ENCODE measurements at places on chromosomes 1 and 21.

GRCh38 chr1:46218443-46218842 lies 15.3 kb downstream of the LURAP1 start:
- no peak for DNase-seq

GRCh38 chr1:206658264-206658980 lies 23.1 kb downstream of the DYRK3 start:
- DNase-seq = peak; percentile 44

GRCh38 chr1:98556521-98557158 lies 104.9 kb upstream of the SNX7 start:
- no peak for DNase-seq

- DNase-seq = no peak
Observed at GRCh38 chr1:223401873-223402789, 8.9 kb downstream of the CCDC185 start.

DNA sequence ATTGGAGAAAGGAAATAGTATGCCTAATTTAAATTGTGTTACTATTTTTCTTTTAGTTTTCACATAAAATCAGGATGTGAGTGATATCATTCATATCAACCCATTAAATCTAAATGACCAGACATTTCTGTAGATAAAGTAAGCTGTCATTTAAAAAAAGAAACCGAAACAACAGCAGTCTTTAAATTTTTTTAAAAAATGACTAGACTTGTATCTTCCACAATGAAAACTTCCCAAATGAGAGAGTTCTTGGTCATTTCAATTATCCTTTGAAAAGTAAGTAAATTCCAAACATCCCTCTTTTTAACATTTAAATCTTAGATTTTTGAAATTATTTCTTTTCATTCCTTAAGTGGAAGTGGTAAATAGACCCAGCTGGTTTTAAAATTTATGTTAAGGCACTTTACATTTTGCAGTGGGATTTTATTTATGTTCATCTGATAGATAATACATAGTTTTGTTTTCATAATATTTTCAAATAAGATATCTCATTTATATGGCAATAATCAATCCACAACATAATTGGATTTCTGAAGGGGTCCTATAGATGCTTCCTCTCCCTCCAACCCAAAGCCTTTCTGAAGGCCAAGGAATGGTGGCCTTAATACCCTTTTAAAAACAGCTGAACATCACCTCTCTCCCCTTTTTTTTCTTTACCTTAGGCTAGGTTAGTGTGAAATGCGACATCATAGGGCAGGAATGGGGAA lies 3.1 kb downstream of the FOXD3 start:
- DNase-seq = no peak

GRCh38 chr1:191886977-191887376 lies 271.3 kb upstream of the RGS18 start:
- DNase-seq = no peak

GRCh38 chr1:112325504-112325903 lies 70.5 kb upstream of the CTTNBP2NL start:
- DNase-seq = no peak

DNA sequence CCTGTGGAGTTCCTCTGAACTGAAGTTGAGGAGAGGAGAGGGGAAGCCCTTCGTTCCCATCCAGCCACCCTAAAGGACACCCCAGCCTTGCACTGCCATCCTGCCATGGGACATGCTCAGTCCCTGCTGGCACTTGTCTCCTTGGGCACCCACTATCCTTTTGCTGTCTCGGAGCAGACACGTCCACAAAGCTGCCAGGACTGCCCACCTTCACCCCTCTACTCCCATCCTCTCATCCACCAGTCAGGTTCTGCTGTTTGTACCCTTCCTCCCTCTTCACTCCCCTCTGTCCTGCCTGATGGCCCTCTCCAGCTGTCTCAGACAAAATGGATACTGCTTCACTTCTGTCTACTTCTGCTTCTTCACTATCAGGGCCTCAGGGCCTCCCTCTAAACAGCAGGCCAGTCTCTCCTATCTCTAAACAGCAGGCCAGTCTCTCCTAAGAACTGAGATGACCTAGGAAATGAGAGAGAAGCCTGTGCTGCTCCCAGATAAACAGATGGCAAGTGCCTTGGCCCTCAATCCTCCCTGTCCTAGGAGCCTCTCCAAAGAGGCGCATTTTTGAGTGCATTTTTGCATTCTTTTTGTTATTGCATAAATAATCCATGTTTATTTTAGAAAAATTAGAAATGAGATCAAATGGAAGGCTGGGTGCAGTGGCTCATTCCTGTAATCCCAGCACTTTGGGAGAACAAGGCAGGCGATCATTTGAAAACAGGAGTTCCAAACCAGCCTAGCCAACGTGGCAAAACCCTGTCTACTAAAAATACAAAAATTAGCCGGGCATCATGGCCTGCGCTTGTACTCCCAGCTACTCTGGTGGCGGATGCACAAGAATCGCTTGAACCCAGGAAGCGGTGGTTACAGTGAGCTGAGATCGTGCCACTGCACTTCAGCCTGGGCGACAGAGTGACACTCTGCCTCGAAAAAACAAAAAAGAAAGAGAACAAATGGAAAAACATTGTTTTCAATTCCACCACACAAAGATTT lies 4.4 kb upstream of the PYCR2 start:
- DNase-seq = no peak

GRCh38 chr1:211736351-211736915 lies 61.0 kb upstream of the NEK2 start:
- DNase-seq = no peak

- no peak for DNase-seq
Observed at GRCh38 chr1:25481625-25482024, 50.9 kb downstream of the MACO1 start.

GRCh38 chr1:227603327-227603726 lies 40.0 kb downstream of the ZNF678 start:
- DNase-seq = no peak

- DNase-seq = peak; percentile 4
Observed at GRCh38 chr1:172906778-172907592, 143.8 kb downstream of the TNFSF18 start.

DNA sequence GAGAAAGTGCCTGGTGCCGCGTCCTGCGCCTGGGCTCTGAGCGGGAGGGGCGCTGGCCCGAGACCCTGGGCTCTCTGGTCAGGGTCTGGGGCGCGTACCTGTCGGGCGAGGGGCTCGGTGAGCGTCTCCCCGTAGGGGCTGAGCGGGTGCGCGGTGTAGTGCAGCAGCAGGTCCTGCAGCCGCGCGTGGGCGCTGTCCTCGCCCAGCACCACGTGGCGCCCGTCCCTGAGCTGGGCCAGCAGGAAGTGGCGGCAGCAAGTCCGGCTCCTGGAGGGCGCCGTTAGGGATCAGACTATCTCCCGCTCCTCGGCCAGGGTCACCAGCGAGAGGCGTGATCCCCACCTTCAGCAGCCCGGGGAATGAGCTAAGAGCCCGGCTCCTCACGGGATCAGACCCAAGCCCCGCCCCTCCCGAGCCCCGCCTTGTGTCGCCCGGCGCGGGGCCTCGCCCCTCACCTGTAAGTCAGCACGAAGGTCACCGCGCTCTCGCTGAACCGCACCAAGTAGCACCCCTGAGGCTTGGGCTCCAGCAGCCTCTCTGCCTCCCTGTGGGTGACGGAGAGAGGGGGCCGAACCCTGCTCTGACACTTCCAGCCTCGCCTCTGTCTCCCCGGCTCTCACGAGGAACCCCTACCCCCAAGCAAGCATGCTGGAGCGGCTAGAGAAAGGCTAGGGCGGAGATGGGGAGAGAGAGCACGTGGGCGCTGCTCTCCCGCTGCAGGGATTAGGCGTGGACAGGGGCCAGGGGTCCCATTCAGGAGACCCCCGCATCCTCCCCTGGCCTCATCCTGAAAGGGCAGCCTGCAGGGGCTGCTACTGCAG lies 2.7 kb downstream of the SH2D2A start:
- peak; percentile 72 for DNase-seq

- DNase-seq = no peak
Observed at GRCh38 chr1:78792756-78793155, 143.1 kb downstream of the IFI44 start.

DNA sequence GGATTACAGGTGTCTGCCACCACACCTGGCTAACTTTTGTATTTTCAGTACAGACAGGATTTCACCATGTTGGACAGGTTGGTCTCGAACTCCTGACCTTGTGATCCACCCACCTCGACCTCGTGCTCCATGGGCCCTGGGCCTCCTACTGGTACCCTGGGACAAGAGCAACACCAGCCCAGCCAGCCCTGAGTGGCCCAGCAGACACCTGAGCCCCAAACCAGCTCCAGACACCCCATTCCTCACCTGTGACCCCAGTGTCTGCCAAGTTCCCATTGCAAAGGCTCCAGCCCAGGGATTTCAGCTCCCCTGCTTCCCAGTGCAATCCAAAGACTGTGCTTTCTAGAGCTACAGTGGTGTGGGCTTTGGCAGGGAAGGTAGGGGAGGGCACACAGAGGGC lies 14.6 kb downstream of the MEF2D start:
- no peak for DNase-seq

DNA sequence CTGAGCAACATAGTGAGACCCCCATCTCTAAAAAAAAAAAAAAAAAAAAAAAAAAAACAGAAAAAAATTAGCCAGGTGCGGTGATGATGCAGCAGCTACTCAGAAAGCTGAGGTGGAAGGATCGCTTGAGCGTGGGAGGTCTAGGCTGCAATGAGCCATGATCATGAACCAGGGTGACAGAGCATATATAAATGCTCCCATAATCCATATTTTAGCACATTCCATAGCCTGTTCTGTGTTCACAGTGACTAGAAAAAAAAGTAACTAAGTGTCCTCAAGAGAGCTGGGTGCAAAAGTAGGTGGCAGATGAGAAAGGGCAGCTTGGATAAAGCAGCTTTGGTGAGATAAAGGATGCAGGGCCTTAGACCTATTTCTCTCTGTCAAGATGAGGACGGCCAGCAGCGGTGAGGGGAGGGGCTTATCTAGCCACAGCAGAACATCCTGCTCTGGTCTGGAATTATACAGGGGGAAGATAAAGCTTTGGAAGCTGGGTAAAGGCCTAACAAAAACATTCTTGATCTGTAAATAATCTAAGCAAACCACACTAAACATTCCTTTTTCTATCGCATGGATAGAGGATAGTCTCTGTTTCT lies 205.3 kb downstream of the DAB1 start:
- DNase-seq = no peak

DNA sequence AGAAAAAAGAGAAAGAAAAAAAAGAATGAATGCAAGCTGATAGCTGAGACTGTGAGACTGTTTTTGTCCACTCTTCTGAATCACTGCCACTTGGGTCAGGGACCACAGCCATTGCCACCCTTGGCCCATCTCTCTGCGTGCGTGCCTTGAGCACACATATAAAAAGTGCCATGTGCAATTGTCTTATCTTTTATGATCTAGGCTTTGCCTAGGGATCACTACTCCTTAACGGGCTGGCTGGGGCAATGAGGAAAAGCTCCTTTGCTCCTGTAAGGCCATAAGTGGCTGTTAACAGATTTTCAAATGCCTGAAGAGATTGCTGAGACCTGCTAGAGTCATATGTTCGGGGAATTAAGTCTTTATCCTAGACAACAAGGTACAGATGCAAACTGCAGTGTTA lies 8.2 kb downstream of the SPATA46 start:
- DNase-seq = no peak

DNA sequence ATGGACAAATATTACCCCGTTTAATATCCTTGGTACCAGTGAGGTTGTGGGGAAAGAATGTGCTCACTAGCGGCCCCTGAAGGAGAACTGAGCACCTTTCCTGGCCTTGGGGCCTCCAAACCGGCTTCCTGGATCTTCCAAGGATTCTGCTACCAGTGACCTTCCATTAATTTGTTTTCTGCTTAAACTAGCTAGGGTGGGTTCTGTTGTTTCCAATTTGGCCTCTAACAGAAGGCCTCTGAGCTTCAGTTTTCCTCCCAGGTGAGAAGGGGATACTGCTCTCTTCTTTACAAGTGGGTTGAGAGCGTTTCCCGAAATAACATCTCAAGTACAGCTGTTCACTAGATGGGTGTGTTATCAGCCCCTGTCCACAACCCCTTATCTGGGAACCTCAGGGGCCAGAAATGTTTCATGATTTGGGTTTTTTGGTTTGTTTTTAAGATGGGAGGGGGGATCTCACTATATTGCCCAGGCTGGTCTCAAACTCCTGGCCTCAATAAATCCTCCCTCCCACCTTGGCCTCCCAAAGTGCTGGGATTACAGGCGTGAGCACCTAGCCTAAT lies 16.9 kb upstream of the IFNGR2 start:
- no peak for DNase-seq

- DNase-seq = no peak
Observed at GRCh38 chr1:180176965-180177364, 22.3 kb downstream of the QSOX1 start.

DNA sequence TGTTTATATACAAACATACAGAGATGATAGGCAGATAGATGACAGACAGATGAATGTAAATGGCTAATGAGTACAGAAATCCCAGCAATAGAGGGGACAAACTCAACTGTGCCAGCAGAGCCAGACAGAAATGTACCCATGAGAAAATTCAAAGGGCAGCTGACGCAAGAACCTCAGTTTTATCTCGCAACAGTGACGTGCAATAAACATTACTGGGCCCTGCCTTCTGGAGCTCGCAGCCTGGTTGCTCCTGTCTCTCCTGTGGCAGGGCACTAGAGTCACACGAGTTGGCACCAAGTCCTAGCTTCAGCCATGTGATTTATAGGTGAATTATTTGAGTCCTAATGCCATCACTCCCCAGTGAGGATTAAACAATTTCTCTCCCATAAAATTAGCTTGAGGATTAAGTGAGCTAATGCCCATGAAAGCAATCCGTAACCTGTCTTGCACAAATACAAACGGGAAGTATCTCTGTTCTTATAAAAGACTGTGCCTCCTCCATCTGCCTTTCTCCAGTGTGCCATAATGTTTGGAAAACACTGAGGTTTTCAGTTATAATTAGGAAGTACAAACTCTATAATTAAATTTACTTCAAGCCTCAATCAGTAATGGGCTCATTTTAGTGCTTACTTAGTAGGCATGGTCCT lies 50.7 kb downstream of the VAV3 start:
- no peak for DNase-seq

- no peak for DNase-seq
Observed at GRCh38 chr1:215568299-215568692, 1.2 kb downstream of the KCTD3 start.

- DNase-seq = no peak
Observed at GRCh38 chr1:231497629-231498152, 30.8 kb upstream of the TSNAX start.

DNA sequence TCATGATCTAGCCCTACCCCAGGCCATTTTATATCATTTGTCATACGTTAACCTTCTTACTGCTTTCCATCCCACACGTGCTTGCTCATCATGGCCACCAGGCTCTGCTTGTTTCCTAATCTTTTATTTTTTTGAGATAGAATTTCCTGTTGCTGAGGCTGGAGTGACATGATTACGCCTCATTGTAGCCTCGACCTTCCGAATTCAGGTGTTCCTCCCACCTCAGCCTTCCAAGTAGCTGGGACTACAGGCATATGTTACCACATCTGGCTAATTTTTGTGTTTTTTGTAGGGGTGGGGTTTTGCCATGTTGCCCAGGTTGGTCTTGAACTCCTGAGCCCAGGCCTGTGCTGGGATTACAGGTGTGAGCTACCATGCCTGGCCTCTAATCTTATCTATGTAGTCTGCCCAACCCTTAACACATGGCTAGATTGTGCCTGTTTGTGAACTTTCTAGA lies 3.3 kb downstream of the UAP1 start:
- DNase-seq = no peak

- no peak for DNase-seq
Observed at GRCh38 chr1:154911691-154912550, 24.6 kb downstream of the PMVK start.

Measured in T-helper 1 cell (primary cell).